Osteoblast (primary cell): ENCODE measurements at places on chromosomes 12 and 14. TPM values are rescaled to one million over a fixed set of nuclear protein-coding genes. Genes with fewer than 3 reads are reported as not detected.

The BEST3 gene
- under 0.01 TPM in 1 of 2 replicates, not detected in the other for total RNA-seq

DNA sequence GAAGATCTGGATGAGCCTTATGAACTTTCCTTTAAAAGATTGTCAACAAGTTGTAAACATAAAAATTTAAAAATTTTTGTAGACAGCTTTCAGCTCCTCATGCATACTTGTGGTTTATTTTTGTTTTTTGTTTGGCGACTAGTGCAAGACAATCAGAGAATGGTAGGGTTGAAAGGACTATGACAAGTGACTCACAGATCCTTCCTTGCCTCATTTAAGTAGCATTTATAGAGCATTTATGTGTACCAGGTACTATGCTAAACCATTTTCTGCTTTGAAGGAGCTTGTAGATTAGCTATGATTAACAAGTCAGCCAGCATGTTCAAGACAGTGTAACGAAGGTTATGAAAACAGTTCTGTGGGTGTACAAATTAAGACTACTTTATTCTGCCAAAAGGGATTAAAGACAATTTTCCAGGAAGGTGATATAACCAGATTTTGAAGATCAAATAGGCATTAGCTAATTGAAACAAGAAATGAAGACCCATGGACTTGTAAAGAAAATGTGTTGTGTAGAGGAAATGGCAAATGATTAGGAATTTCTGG, 122.0 kb downstream of the PCNX1 start:
- H3K27me3 ChIP-seq, result no peaks in the 10 kb centered on the region
- H3K4me3 ChIP-seq, result no peak overlapping the region
- no peaks in the 10 kb centered on the region for H3K4me1 ChIP-seq
- peaks cover 36% of the 10 kb centered on the region for H3K36me3 ChIP-seq

The ACOT6 gene
- total RNA-seq, result not detected in 2 replicates

DNA sequence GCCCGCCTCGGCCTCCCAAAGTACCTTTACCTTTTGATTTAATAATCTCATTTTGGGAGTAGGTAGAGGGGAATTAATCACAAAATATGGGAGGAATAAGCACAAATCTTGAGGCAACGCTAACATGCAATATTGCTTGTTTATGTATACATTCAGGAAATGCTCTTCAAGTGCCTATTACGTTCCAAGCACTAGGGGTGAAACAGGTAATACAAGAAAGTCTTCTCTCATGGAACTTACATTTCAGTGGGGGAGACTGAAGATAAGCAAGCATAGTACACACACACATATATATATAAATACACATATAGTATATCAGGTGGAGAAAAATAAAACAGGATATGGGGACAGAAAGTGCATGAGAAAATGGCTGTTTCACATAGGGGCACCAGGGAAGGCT, 19.0 kb upstream of the ERC1 start:
- H3K27me3 ChIP-seq, result no peaks in the 10 kb centered on the region
- no peaks in the 10 kb centered on the region for H3K4me1 ChIP-seq
- H3K4me3 ChIP-seq, result no peak overlapping the region
- DNase-seq, result no peak
- H3K36me3 ChIP-seq, result no peaks in the 10 kb centered on the region
- no peak overlapping the region for H3K27ac ChIP-seq

GRCh38 chr14:67413806-67414769, 2.1 kb upstream of the PLEK2 start:
- no peak overlapping the region for H3K4me3 ChIP-seq
- H3K36me3 ChIP-seq, result no peaks in the 10 kb centered on the region
- H3K27me3 ChIP-seq, result no peaks in the 10 kb centered on the region
- peak; percentile 96 for DNase-seq
- H3K27ac ChIP-seq, result no peak overlapping the region
- H3K4me1 ChIP-seq, result peaks cover 10% of the 10 kb centered on the region

GRCh38 chr14:30440961-30441360, 118.0 kb upstream of the G2E3 start:
- no peak for DNase-seq
- H3K36me3 ChIP-seq, result no peaks in the 10 kb centered on the region
- no peak overlapping the region for H3K27ac ChIP-seq
